ENCODE measurements at places on chromosomes 12 and 14. TPM values are rescaled to one million over a fixed set of nuclear protein-coding genes. Genes with fewer than 3 reads are reported as not detected.

DNA sequence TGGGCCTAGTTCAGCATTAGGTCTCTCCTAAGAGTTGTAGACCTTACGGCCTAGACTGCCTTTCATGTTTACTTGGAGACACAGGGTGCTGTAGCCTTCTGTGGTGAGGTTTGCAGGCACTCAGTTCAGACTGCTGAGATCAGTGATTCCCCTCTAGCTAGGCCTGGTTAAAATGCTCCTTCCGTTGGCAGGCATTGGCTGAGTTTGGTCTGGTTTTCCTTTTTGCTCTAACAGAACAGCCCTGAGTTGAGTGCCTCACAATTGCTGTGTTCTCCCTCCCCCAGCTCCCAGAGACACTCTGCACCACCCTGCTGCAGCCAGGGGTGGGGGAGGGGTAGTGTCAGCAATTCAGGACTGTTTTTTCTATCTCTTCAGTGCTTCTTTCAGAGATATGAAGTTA lies 178.9 kb upstream of the DYRK2 start:
- DNase-seq = peak; percentile 52

GRCh38 chr14:31024577-31025366 lies 677 bp upstream of the AP4S1 start:
- DNase-seq = peak; percentile 9

DNA sequence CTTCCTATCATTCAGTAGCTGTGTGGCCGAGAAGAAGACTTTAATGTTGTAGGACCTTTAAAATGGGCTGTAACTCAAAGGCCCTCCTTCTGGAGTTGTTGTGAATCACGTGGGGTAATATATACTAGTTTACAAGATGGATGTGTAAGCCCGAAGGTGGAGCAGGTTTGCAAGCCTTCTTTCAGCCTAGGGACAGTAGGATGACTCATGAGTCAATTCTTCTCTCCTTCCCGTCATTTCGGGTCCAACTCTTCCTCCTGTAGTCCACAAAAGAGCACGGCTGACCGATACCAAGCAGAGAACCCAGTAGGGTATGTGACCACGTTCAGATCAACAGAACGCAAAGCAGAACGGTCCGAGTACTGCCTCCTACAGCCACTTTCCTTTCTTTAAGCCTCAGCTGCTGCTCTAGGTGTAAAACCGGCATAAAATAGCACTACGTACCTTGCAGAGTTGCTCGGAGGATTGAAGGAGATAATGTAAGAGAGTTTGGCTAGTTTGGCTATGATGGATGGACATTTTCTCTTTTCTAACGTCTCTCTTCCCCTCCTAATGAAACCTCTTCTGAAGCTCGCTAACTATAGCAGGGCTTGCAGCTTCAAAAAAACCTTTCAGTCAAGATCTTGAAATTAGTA lies 1.3 kb upstream of the RASSF3 start:
- DNase-seq = peak; percentile 32

- no peak for DNase-seq
Measured at GRCh38 chr14:29608861-29609260, 318.8 kb downstream of the PRKD1 start.

KDM5A gene
- total RNA-seq = 50.0 TPM

TBK1 gene
- total RNA-seq = 10.6 TPM

DNA sequence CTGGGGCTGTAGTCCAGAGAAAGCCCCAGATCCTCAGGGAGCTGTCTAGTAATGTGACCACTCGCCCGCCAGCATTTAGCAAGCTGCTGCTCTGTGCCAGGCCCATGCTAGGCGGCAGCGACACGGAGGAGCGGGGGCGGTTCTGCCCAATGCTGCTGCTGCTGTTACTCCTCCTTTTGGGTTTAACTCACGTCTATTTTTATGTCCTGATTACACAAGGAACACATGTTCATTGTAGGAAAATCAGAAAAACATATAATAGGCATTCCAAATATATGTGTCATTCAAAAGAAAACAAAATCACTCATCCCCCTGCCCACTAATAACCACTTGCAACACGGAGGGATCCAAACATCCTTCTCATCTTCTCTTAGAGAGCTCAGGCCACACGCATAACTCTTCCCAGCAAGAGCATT lies 30.4 kb downstream of the CCDC92 start:
- DNase-seq = no peak

- DNase-seq = no peak
Measured at GRCh38 chr12:68505970-68506369, 104.7 kb upstream of the RAP1B start.

KLHL33 gene
- 0.80 TPM for total RNA-seq

DNA sequence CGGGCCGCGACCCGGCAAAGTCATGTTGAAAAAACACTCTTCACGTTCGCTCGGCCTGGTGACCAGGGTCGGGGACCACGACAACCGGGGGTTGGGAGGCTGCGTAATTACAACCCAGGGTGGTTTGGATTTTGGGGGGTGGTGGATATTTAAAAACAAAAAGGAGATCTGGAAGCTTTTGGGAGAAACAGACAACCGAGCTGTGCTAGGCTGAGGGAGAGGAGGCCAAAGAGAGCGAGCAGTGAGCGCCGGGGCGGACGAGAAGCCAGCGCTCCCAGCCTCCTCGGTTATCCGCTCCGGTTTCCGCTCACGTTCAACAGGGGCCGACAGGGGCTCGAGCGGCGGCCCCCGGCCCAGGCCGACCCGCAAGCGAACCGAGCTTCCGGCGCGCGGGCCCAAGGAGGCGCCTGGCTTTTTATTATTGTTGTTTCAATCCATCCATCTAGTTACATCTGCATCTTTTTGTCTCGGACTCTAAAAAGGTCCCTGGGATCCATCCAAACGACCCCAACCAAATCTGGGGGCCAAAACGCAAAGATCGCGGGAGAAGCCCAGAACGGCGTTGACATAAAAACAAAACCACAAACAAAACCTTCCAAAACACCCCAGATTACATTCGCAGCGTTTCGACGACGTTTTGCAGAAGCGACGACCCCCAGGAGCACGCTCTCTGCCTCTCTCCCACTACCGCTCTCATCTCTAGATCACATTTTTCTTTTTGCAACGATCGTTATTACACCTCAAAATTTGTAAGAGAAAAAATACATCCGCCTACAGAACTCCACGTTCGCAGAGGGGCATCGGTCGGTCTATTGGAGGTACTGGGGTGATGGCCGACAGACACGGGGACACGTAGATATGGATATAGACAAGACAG lies 771 bp downstream of the OTX2 start:
- DNase-seq = no peak

PSMB5 gene
- total RNA-seq = 93.4 TPM

DNA sequence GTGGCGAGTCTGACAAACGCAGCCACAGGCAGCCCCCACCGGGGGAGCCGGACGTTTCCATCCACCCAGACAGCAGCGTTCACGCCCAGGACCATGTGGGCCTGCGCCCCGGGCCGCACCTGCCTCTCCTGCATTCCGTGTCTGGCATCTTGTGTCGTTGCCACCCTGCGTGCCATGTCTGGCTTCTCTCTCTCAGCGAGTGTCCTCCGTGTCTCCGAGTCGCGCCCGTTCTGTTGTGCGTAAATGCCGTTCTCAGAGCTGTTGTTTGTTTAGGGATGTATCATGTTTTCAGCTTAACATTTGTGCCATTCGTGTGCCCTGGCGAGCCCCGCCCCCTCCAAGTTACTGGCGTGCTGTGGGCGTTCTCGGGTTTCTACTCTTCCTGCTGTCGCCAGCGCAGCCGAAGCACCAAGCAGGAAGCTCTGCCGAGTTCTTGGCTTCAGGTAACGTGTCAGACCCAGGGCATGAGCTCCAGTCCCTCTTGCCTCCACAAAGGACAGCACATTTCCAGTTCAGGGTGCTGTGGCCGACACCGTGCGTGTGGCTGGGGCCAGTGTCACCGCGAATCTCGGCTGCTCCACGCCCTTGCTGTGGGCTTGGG lies 34.6 kb downstream of the NOC4L start:
- peak; percentile 71 for DNase-seq

DNA sequence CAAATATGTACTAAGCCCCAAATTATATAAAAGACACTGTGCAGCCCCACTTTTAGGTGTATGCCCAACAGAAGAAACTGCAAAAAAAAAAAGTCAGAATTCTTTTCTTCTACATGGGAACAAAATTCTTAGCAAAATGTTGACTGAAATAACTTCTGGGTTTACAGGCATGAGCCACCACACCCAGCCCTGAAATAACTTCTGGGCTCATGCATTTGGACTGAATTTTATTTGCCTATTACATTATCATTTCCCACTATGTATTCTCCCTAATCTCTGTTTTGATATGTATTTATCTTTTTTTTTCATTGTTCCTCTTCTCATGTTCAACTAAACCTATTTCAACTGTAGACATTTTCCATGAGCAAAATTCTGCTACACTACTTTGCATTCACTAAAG lies 169.2 kb downstream of the GRIN2B start:
- DNase-seq = no peak

DNA sequence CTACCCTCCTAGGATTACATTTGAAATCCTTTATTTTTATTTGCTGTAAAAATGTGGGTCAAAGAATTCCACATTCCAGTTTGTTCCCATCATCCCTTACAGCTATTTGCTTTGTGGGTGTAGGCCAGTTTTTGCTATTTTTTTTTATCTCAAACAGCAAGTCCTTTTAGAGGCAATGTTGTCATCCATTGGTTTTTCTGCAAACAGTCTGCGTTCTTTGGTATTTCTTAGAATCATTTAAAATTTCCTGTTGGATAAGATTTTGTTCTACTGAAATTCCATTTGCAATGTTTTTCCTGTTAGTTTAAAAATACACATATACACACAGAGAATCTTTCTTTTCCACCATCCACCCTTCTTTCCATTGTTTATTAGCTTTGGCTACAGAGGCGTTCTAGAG lies 53.3 kb upstream of the STK38L start:
- DNase-seq = no peak

- no peak for DNase-seq
Measured at GRCh38 chr14:55688566-55688965, 108.6 kb downstream of the KTN1 start.

TSPAN19 gene
- total RNA-seq = 0.05 TPM

DNA sequence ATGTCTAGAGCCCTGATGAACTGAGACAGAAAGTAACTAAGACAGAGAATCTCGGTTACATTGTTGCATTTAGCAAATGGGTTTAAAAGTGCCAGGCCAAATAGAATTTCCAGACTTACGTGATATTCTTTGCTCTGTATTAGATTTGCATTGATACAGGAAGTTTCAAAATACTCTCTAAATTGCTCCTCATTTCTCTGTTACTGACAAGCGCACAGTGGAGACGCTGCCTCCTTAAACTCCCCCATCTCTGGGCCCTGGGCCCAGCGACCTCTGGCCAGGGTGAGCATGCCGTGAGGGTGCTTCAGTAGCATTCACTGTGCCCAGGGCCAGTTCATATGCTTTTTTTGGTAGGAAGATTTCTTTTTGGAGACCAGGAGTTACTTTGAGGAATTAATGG lies 22.9 kb upstream of the EVL start:
- DNase-seq = no peak

DNA sequence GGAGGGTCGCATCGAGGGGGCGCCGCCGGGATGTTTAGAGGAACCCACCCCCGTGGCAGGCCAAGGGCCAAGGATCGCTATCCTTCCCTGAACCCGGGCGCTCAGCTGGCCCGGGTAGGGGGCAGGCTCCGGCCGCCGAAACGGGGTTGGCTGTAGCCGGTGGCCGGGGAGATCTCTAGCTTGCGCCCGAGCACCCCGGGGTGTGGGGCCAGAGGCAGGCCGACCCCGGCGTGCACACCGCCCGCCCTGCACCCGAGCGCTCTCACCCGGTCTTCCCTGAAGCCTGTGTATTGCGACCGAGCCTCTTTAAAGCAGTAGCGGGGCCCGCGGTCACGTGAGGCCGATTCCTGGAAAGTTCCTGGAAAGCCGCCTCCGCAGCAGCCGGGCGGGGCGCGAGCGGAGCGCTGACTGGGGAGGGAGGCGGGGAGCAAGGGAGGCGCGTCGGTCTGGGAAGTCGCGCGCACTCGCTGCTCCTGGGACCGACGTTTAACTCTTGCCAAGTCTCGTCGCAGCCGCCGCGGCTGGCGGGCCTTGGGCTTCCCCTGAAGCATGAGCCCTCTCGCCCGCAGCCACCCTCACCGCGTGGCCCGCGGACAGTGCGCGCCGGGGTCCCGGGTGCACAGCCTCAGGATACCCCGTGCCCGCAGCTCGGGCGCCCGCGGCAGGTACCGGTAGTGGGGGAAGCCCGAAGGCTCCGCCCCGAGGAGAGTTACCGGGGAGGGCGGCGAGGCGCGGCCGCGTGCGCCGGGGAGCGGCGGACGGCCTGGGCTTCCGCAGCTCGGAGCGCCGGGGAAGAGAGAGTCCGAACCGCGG lies 1.7 kb upstream of the SOCS2 start:
- peak; percentile 75 for DNase-seq

DNA sequence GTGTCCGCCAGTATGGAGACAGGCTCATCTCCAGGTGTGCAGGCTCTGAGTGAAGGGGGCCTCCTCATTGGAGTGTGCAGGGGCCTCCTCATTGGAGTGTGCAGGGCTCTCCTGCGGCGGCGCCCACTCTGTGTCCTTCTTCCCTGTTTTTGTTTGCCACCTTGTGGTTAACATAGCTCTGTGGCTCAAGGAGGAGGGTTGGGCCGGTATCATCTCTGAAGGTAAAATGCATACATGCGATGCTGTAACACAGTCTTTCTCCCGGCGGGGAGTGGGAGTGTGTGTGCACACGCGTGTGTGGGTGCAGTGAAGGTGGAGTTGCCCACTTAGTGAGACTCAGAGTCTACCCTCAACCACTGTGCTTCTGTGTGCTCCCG lies 429.4 kb downstream of the ZFP36L1 start:
- no peak for DNase-seq

DNA sequence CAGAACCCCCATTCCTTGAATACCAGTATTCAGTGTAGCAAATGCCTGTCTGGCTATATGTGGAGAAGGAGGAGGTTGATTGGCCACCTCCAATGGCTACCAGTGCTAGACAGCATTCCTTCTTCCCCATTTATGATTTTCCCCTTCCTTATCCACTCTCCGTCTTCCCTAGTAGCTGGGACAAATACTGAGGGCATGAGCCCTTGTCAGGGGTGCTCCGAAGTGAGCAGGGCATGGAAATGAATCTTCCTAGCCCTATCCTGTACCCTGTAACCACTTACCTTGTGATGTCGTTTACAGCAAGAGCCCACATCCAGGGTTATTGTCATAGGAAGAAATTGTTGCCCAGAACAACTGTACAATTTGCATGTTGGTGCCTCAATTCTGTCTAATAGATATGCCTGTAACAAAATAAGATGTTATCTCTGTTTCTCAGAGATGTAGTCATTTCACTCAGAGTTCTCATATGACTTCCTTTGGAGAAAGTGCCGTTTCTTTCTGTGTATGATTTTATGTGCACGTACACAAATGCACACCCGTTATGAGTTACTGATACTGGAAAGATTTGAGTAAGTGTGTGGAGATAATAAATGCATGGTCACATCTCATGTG lies 423.7 kb downstream of the EGLN3 start:
- DNase-seq = no peak

GRCh38 chr12:49974231-49974675 lies 1.5 kb downstream of the AQP6 start:
- DNase-seq = no peak

GRCh38 chr14:102316338-102316742 lies 3.2 kb upstream of the ZNF839 start:
- no peak for DNase-seq

Data from thymus (tissue), 14 donors.